ENCODE measurements at places on chromosomes 1 and 21. TPM values are rescaled to one million over a fixed set of nuclear protein-coding genes. Genes with fewer than 3 reads are reported as not detected.

DNA sequence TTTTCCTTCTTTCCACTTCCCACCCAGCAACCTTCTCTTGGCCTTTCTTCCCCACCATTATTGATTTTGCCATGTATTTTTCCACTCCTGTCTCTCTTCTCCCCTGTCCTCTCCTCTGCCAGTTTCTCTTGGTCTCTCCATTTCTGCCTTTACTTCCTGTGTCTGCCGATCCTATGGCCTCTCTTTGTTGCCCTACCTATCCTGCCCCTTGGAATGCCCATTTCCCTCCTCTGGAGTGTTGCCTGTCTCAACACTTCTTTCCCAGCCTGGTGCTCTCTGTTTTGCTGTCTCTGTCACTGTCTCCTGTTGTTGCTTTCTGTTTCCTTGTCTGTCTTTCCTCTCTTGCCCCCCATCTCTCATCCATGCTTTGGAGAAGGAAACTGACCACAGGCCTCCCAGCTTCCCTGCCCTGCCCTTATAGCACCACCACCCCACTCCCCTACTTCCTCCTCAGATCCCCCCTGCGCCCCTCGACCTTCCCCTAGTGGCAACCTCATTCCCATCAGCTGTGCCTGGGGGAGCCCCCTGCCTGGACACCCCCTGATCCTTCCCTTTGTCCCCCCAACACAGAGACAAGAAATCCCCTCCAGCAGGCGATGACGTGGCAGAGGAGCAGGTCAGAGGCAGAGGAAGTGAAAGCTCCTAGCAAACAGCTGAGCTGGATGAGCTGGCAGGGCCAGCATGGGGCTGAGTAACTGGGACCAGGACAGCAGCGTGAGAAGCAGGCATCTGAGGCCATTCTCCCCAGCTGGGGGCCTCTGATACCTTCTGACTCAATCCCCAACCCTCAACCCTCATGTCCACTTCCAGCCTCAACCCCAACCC, 6.6 kb upstream of the ETV3L start:
- DNase-seq, result no peak

DNA sequence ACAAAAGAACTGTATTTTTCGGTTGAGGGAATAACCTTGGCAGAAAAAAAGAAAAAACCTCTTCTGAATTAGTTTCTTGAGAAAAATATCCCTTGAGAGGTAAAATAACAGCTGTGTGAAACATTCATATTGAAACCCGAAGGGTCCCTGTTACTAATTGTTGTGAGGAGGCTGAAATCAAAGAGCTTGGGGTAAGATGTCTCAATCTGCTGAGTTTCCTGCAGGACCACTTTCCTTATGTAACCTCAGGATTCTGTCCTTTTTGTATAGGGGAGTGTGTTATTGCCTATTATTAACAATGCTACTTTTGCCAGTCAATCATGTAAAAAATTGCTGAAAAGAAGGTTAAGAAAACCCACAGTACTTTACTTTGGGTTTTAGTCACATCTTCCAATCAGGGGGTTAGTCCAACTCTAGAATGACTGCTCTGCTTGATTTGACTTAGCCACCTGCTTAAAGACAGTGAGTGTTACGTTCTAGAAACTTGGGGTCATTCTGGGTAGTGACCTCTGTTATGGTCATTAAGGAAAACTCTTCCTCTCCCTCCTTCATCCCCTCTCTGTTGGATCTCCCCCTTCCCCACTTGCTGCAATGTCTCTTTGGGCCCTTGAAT, 138.8 kb downstream of the GIPC2 start:
- no peak for DNase-seq

Gene LHX4
- total RNA-seq, result not detected

Gene S1PR1
- 92.7 TPM for total RNA-seq

GRCh38 chr1:40840526-40841323, 21.4 kb downstream of the CITED4 start:
- DNase-seq, result no peak

GRCh38 chr21:46320331-46320801, 3.3 kb downstream of the C21orf58 start:
- DNase-seq, result no peak

DNA sequence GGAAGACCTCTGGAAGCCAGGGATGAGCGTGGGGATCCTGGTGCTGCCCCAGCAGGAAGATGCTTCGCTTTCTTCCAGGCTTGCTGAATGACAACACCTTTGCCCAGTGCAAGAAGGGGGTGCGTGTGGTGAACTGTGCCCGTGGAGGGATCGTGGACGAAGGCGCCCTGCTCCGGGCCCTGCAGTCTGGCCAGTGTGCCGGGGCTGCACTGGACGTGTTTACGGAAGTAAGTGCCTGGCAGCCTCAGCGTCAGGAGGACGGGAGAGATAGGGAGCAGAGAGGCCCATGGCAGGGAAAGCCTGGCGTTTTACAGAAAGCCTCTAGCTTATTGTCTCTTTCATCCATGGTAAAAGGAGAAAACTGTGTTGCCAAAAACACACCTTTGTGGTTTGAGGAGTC, 23.5 kb downstream of the PHGDH start:
- DNase-seq, result no peak

GRCh38 chr1:165560883-165561656, 17.3 kb downstream of the LRRC52 start:
- DNase-seq, result peak; percentile 56

- DNase-seq, result no peak
Observed at GRCh38 chr1:223156343-223156742, 13.3 kb upstream of the TLR5 start.

GRCh38 chr21:36803816-36804439, 105.0 kb downstream of the SIM2 start:
- peak; percentile 27 for DNase-seq

- DNase-seq, result peak; percentile 61
Observed at GRCh38 chr1:6601923-6602668, 573 bp downstream of the KLHL21 start.

GRCh38 chr1:20411196-20411980, 74.6 kb downstream of the CAMK2N1 start:
- no peak for DNase-seq
